Stimulated activated CD8-positive, alpha-beta memory T cell treated with anti-CD3 and anti-CD28 coated beads, Interleukin-4, amount 100 ng/mL, for 1 hour (primary cell): ENCODE measurements at places on chromosomes 6 and 20.

DNA sequence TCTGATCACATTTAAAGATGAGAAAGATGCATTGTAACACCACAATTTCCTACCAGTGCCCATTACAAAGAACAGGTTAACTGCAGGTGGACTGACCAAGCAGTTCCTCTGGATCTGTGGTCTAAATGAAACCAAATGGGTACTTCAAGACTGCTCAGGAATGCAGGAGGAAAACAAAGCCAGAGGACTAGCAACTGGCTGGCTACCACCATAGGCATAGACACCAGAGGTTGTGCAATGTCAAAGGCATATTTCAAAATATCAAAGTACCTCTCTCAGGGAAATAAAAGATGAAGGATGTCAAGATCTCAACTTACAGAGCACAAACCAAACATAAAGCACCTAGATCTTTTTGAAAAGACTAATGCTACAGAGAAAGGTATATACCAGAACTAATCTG, 65.5 kb downstream of the GMDS start:
- no peak for DNase-seq

DNA sequence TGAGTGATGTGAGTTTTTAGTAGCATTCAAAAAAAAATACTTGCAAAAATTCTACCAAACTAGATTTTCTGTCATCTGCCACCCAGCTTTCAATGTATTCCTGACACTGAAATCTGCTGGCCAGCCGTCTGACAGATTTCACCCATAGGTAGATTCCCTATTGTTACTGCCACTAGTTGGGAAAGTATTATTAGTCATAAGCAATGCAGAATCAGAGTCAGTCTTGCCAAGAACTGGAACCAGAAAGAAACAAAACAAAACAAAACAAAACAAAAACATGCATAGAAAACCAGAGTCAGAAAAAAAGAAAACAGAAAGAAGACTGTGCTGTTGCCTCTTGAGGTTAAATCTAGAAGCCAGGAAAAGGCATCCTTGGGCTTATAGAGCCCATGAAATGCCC, 293.1 kb upstream of the KCNQ5 start:
- DNase-seq, result no peak

GRCh38 chr6:35668744-35669450, 19.8 kb downstream of the FKBP5 start:
- DNase-seq, result no peak

- no peak for DNase-seq
Measured at GRCh38 chr20:14498772-14499171, 161.4 kb upstream of the FLRT3 start.

- DNase-seq, result no peak
Measured at GRCh38 chr6:15588971-15589634, 73.7 kb downstream of the DTNBP1 start.

GRCh38 chr6:17047889-17048288, 54.0 kb upstream of the STMND1 start:
- DNase-seq, result no peak

DNA sequence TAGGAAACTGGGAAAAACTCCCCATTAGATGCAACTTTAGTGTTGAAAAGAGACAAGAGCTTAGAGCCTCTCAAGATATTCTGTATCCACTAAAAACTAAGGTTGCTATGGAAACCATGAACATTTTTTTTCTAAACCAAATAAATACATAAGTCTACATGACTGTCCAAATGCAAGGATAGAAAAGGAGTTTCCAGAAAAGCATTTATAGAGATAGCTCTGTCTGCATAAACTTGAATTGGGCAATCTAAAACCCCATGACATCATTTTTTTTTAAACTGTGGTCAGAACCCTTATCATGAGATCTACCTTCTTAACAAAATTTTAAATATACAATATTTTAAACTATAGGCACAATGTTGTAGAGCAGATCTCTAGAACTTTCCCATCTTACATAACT, 36.4 kb upstream of the FAM83B start:
- DNase-seq, result no peak

DNA sequence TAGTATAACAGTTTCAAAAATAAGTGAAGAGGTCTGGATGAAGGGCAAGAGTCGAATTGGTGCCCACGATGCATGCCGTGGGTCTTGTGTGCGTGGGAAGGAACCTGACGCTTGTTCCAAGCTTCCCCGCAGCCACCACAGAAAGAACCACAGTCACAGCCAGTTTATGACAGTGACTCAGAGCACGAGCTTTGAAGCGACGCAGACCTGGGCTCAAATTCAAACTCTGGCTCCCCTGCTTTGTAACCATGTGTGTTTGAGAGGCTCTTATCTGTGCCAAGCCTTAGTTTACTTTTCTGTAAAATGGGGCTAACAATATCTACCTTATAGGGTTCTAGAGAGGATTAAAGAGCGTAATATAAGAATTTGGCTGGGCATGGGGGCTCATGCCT, 65.5 kb downstream of the SYNJ2 start:
- peak; percentile 17 for DNase-seq

DNA sequence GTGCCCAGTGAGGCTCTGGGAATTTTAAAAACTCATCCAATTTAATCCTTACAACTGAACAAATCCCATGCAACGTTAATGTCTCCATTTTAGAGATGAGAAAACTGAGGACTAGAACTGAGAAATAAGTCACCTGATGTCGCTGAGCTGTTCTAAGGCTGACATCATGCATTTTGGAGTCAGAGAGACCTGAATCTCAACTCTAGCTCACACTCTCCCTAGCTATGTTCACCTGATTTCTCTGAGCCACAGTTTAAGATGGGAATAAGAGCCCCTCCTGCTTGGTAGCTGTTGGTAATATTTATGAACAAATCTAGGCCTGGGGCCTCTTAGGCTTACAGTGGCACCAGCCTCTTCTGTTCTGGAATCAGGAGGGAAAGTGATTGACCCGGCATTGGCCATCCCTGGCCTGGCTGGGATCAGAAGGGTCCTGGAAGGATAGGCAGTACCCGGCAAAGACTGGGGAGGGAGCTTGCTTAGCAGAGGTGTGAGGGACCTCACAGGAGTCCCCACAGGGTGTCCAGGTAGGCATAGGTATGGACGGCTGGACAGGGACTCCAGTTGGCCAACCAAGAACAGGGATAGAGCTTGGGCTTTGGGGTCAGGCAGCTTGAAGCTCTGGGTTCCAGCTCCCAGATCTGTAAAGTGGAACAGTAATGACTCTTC, 18.8 kb upstream of the CSNK2A1 start:
- no peak for DNase-seq

DNA sequence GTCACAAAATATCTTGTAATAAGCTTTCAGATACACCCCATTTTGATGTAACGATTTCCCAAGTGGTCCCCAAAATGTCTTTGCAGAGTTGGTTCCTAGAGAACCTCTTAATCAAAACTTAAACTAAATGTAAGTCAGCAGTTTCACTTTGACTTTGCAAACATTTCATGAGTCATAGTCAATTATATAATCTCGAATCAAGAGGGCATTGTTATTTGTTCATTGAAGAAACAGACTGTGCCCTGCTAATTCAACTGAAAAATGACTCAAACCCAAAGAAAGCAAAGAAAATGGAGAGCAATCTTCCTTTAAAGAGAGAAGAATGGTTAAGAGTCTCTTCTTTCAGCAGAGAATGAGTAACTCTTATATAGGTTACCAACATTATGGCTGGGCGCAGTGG, 58.3 kb downstream of the IPCEF1 start:
- DNase-seq, result no peak

DNA sequence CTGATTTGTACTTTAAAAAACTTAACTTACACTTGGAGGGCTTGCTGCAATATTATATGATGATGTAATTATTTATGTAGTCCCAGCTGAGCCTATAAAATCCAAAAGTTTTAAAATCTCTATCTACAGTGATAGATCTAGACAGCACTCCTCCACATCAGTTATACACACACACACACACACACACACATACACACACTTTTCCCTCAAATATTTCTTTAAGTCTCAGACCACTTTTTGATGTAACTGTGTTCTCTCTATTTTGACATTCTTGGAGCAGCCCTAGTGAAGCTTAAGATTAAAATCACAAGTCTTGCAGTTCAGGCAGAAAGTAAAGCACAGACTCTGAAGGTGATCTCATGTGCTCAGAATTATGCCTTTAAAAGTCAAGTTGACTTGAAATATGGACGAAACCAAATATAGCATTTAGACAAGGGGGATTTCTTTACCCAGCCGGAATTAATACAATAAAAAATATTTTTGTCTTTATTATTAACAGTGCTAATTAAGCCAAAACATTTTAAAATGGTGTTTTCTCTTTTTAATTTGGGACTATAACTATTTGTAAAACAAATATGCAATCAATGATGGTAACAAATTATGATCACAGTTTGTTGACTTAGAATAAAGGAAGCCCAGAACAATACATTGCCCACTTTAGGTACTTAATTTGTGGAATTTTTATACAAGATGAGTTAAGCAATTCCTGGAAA, 63.5 kb upstream of the TMEM30A start:
- DNase-seq, result no peak

GRCh38 chr20:61659994-61660346, 405.7 kb downstream of the TAF4 start:
- no peak for DNase-seq

- DNase-seq, result no peak
Measured at GRCh38 chr6:148700047-148700715, 46.6 kb upstream of the UST start.

- DNase-seq, result no peak
Measured at GRCh38 chr6:114008331-114008730, 37.4 kb upstream of the HDAC2 start.

DNA sequence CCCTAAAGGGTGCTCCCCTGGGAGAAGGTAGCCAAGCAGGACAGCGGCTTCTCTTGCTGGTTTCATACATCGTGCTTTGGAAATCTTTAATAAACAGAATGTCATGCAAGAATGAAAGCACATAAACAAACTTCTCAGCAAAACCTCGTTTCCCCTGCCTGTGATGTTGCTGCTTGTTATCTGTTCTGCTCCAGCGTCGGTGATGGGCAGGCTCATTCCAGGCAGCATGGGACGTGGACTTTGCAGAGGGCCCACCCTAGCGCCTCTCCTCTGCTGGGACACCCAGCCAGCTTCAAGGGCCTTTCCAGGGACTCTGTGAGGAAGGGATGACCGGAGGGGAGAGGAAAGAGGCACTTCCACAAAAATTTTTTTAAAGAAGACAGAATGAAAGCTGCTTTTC, 197.7 kb downstream of the QKI start:
- no peak for DNase-seq

- no peak for DNase-seq
Measured at GRCh38 chr6:157432231-157432891, 51.4 kb downstream of the ZDHHC14 start.

DNA sequence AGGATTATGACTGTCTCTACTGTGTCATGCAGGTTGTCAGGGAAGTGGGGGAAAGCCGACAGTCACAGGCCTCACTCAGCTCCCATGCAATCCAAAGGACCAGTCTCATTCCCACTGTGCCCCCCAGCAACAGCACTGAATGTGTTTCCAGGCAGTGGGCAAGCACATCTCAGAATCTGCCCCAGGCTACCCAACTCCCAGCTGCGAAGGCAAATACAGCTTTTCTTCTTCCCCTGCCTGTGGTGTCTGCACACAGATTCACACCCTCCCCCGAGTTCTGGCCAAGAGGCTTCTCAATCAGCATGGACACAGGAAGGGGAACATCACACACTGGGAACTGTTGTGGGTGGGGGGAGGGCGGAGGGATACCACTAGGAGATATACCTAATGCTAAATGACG, 75.3 kb downstream of the SNAP91 start:
- no peak for DNase-seq

DNA sequence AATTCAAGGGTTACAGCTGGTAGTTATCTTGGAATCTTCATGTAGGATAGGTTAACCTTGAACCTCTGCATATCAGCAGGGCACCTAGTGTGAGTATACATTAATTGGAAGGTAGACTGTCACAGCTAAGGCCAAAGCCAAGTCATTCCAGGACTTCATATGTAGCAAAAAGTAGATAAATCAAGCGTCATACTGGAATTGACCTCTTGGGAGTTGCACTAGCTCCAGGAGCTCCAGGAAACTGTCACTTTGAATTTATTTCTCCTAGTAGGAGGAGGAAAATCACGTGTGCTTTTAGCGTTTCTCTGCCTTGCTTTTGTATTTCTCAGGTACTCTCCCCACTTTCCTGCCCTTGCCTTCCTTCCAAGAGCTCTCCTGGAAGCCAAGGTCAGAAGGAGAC, 30.3 kb downstream of the RIPOR2 start:
- DNase-seq, result no peak

DNA sequence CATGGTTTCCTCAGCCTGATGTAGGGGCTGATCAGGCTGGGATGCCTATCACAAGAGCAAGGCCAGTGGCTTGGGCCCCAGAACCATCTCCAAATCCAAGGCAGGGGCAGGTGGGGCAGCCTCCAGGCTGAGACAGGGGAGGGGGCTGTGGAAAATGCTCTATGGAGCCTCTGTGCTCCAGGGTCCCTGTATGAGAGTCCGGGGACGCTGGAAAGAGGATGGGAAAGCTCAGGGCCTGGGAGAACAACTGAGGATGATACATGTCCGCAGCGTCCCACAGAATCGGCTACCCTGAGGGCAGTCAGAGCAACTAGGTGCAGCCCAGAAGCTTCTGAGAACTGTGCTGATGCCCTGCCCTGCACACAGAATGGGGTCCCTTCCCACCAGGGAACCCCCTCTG, 43.4 kb downstream of the CPXM1 start:
- DNase-seq, result no peak

GRCh38 chr6:105791179-105791578, 295.0 kb upstream of the PRDM1 start:
- DNase-seq, result no peak

- DNase-seq, result no peak
Measured at GRCh38 chr20:19492687-19493336, 265.2 kb upstream of the RIN2 start.

DNA sequence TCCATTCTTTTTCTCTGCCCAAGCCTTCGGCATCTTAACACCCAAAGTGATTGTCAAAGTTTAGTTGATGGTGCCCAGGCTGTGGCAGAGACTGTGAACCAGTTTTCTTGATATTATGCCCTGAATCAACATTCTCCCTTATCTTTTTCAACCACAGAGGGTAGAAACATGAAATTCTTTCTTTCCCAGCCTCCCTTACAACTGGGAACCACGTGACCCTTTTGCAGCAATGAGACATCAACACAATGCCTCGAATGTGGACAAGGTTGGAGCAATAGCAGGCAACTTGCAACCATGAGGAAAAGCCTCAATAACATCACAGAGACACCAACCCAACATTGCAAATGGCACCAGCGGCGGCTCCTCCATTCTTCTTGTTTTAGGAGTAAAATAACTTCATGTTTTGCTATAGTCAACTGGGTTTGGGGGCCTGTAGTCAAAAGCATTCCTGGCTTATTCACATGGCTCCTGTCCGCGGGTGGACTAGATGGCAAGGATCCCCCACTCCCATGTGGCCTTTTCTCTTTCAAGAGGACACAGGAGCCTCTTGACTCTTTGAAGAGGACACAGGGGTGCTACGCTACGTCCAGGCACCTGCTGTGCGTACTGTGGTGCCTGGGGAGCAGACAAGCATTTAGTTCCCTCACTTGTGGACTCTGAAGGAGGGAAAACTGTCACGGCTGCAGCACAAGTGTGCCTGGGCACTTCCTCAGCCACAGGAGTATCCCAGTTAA, 90.5 kb downstream of the NOL4L start:
- DNase-seq, result no peak

GRCh38 chr6:108778421-108779186, 69.6 kb upstream of the ARMC2 start:
- no peak for DNase-seq
